ENCODE measurements at places on chromosomes 2 and 18.

- DNase-seq = no peak
These were observed 89.8 kb downstream of the MEMO1 start for GRCh38 chr2:31920962-31921361.

DNA sequence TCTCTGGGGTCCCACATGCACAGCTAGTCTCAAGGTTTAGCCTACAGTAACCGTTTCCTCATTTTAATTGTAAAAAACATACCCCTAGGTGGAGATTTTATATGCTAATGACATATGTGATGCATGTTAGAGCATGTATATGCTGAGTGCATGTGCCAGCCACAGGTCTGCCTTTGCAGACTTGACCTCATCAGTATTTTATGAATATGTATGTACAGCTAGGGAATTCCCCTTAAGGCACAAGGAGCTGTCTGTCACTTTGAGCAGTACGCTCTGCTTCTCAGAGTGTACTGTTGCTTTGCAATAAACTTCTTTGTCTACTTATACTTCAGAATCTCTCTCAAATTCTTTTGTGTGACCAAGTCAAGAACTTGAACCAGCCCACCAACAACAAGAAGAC lies 131.2 kb upstream of the ERBB4 start:
- no peak for DNase-seq

DNA sequence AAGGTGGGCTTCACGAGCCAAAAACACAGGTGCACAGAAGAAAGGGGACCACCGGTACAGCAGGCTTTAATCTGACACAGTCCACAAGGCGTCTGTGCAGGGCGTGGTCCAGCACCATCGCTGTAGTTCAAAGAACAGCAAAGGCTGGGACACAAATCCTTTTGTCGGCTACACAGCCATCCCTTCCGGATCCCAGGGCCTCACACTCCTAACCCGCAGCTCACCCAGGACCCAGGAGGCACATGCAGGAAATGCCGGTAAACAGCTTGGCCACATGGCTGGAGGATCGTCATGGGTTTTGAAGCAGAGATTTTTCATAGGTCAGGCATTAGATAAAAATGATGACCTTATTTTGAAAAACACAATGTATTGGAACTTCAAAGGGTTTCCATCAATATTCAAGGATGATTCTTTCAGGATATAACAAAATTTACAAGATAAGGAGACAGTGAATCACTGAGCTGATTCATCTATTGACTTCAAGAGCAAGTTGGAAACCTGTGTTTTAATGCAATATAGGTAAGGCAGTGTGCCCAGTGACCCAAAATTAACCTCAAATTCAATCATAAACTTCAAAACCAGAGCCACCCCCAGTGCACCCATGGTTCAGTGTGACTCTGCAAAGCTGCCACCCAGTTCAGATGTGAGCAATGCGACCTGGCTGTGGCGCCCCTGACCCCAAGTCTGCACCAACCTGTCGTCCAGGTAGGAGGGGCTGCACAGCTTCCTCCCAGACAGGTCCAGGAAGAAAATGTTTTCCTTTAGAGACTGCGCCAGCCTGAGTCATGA lies 74.4 kb downstream of the TMEM18 start:
- DNase-seq = no peak

GRCh38 chr18:3059272-3059671 lies 46.3 kb upstream of the LPIN2 start:
- DNase-seq = no peak

DNA sequence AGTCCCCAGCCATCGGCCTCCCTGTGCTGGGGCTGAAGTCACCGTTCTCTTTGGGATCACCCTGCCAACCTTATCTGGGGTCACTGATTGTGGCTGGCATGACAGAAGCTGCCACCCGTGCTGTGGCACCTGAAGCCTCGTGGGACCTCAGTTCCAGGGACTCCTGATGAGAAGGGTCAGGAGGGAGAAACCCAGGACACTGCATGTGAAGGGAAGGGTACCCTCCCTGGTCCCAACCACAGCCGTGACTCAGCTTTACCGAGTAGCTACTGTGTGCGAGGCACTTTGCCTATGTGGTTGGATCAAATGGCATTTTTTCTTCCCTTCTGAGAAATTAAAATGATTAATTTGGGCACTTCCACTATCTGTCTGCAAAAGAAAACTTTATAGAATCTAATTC lies 64.4 kb downstream of the SP110 start:
- no peak for DNase-seq

DNA sequence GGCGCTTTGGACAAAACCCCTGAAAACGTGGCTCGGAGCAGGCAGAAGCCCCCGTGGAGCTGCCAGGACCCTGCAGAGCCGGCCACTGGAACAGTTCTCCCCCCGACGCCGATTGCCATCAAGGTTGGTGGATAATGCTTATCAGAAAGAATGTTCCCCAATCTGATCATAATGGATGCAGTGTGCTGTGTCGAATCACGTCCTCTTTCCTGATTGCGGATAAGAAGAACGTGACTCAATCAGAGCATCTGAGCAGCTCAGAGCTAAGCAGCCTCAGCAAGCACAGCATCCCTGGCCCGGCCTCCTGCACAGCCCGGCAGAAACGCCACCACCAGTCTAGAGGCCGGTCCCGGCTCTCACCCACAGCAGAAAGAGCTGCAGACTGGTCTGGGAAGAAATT lies 488.0 kb downstream of the EIPR1 start:
- no peak for DNase-seq

DNA sequence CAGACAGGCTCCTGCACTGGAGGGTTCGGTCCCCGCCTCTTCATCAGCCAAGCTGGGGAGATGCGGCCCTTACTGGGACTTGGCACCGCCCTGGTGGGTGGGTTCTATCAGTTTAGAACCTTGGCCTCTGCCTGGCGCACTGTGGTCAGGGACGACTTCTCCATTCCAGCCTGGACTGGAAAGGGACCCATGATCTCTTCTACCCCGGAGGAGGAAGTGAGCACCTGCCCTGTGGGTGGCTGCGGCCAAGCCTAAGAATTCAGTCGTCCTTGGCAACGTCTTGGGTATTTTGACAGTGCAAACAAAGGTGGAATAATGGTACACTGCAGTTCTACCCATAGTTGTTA lies 106.9 kb upstream of the CD302 start:
- no peak for DNase-seq

GRCh38 chr2:3641841-3642421 lies 16.1 kb upstream of the ALLC start:
- no peak for DNase-seq

- DNase-seq = no peak
These were observed 31.4 kb downstream of the ZCCHC2 start for GRCh38 chr18:62554061-62554815.

DNA sequence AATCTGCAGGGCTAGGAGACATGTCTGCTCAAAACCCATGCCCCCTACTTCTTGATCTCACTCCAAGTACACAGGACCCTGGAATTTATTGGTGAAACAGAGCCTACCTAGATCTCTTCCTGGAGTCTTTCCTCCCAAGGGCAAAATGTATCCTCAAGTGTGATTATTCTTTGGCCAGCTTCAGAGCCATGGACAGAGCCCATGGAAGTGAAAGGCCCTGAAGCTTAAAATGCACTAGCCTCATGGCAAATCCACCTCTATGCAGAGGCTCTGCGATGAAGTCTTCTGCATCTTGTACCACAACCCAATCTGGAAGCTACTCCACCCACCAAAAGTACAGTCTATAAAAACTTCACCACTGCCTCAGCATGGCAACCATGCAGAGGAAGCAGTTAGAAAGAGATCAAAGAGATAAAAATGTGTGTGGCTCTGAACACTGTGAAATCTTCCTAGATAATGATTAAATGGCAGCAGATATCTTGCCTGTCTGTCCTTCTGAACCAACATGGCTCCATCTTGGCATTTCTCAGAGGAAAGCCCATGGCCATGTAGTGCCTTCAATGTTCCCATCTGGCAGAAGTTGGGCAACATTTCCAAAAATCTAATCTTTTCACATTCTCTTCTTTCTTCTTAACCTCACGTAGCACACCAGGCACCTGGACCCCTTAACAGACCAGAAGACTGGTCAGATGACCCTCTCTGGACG lies 142.9 kb upstream of the KLF7 start:
- no peak for DNase-seq

DNA sequence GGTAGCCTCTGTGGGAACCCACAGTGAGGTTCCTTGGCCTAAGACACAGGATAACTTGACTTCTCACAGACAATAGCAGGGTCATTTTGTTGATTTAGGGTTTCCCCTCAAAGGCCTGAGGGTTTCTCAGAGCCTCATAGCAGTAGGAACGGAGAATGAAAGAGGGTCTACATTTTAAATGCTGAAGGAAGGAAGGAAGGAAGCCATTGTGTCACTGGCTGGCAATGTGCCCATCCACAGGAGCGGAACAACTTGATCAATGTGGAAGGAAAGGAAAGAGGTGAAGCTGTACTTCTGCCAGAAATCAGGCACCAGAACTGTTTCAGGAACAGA lies 5.1 kb downstream of the IL1B start:
- DNase-seq = no peak

- DNase-seq = no peak
These were observed 390.2 kb downstream of the PTPRM start for GRCh38 chr18:7957297-7957696.

GRCh38 chr2:19746611-19747309 lies 155.0 kb downstream of the TTC32 start:
- no peak for DNase-seq

GRCh38 chr18:34659579-34660517 lies 50.2 kb upstream of the DTNA start:
- no peak for DNase-seq

DNA sequence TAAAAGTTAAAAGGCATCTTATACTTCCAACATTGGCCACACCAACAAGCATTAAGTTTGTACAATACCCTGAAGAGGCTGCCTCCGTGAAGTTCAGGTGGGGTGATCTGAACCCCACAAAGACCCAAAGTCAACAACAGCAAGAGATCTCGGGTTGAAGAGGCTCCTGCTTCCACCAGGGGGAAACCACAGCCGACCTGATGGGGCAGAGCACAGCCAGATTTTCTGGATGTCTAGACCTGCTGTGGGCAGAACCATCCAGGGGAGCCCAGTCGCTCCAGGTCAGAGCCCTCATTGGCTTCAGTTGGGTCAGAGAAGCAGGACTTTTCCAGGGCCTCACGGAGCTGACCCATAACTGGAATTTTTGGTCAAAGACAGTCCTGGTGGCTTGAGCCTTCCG lies 66.5 kb upstream of the ACKR3 start:
- peak; percentile 45 for DNase-seq

- DNase-seq = no peak
These were observed at the start of gene PROM2 for GRCh38 chr2:95274291-95275150. Gene PROM2 (plus strand): TSS chr2:95274449. CDS start chr2:95274586, 137 bp downstream.

DNA sequence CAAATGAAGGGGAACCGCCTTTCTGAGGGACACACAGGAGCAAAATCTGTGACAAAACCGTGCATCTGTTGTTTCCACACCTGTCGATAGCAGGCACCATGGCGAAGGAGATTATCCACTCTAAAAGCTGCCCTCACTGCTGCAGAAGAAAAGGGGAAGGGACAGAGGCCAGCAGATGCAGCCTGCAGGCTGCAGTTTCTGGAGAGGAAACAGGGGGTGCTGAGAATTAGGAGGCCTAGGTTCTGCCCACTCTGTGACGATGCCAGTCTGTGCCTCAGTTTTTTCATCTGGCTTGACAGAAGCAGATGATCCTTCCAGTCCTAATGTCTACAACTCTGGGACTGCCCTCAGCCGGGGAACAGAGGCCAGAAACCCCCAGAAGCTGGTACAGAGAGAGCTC lies 17.7 kb downstream of the PAX8 start:
- DNase-seq = no peak

- DNase-seq = no peak
These were observed 85.5 kb downstream of the TGOLN2 start for GRCh38 chr2:85242321-85242720.

- DNase-seq = no peak
These were observed 95.7 kb upstream of the SLC39A10 start for GRCh38 chr2:195561116-195561921.

GRCh38 chr2:127170452-127171197 lies 49.5 kb downstream of the CYP27C1 start:
- no peak for DNase-seq

DNA sequence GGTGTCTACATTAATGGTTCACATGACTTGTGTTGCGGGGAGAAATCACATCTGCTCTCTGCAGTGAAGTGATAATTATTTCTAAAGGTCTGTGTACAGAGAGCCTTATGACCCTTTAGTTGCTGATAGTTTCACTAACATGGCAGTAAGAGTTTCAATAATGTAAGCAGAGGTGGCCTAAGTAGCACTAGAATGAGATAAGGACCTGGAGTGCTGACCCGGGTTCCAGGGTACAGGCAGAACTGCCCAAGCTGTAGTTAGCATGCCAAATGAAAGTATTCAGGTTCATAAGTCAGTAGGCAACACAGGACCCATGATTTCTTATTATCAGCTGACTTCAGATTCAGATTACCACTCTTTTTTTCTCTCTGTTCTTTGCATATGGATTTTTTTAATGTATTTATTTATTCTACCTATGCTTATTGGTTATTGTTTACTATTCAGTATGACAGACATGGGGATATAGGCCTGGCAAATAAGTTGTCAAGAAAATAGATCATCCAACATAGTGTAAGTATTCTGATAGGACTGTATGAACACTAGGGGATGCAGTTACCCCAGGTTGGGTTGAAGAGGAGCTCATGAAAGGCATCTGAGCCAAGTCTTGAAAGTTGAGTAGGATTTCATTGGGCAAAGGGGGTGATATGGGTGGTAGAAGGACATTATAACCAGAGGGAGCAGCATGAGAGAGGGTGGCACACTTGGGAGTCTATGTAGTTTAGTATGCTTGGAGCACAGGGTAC lies 105.2 kb downstream of the CCDC85A start:
- DNase-seq = no peak

DNA sequence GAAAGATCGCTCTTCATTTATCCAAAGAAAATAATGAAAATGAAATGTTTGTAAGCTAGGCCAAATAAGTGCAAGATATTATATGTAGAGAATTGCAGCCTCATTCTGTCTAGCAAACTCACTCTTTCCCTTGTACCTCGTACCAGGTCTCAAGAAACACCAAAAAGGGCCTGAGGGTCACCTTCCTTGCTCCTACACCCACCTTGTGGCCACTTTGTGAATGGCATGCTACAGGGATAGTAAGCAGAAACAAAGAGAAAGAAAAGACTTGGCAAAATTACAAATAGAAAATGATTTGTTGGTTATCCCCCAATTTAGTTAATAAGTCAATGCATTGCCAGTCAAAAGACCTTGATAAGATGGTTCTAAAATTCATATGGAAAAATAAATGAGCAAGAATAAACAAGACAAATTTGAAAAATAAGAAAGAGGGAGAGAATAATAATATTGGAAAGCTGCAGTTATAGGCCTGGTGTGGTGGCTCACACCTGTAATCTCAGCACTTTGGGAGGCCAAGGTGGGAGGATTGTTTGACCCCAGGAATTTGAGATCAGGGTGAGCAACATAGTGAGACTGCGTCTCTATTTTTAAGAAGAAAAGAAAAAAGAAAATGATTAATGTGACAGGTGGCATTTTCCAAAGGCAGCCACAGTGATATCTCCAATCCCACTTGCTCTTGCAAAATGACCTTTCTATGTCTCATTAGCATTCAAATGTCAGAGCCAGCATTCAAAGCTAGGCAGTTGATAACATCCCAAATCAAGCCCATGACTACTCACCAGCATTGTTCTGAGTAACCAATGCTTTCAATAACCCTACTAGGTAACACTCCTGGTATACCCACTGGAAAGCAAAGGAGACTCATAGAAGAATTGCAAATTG lies 38.8 kb upstream of the BMP10 start:
- peak; percentile 65 for DNase-seq

All from D341Med (cell line).